Skeletal muscle cell (primary cell): ENCODE measurements at places on chromosomes 3 and 15.
A peak's percentile ranks its signal among the peaks of the same experiment; 100 is the strongest.

DNA sequence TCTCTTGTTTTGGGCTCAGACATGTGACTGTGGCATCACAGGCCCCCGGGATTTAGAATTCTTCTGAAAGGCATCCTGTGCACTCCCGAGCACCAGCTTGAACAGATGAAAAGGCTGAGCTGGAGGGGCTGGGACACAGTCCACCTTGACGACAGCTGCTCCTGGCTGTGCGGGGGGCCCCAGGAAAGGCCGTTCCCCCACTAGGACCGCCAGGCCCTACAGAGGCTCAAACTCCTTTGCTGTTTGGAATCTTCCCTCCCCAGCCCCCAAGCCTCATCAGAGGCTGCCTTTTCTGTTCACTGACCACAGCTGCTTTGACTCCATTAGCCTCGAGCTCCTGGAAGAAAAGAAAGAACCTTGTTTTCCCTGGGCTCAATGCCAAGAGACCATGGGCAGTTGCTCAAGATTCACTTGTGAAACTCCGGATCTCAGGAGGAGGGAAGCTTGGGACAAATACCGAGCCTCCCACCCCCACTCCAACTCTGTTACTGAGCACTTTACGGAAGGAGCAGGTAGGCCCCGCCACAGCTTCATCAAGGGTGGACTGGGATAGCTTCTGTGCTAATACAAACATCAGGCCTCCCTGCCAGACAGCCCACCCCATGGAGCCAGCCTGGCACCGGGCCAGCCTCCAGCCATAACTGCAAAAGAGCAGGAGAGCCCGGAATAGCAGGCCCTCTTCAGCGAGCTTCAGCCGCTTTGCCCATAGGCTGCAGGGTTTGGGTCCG lies 15.7 kb downstream of the CIDEC start:
- DNase-seq = peak; percentile 85

DNA sequence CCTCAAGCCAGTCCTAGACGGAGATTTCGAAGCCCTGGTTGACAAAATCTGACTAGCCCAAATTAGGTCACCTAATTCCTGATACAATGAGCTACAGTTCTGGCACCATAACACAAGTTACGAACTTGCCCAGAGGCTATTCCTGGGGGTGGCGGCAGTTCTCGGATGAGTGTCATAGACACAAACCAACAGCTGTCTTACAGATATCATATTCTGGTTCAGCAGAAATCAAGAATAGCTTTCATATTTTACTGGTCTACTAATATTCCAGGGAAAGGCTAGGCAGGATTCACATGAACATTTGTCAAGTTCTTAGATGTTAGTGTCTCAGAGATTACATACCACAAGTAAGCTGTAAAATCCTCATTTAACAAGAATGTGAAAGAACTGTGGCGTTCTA lies 8.8 kb downstream of the ANAPC13 start:
- DNase-seq = no peak

- no peak for DNase-seq
Observed at GRCh38 chr15:90153658-90154057, 47.5 kb upstream of the SEMA4B start.

GRCh38 chr3:181683563-181683962 lies 28.2 kb upstream of the SOX2 start:
- no peak for DNase-seq

DNA sequence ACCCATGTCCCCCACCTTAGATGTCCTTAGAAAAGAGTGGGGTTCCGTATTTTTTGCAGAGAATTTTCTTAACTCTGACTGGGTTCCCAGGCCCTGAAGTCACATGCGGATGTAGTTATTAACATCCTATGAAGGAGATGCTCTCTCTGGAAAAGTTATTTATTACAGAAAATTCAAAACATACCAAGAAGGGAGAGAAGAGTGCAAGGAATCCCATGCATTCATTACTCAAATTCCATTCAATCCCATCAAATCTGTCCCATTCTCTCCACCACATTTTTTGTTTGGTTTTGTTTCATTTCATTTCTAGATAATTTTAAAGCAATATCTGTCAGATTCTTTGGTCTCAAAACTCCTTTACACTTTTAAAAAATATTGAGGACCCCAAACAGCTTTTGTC lies 34.3 kb upstream of the ANKRD34C start:
- DNase-seq = no peak

DNA sequence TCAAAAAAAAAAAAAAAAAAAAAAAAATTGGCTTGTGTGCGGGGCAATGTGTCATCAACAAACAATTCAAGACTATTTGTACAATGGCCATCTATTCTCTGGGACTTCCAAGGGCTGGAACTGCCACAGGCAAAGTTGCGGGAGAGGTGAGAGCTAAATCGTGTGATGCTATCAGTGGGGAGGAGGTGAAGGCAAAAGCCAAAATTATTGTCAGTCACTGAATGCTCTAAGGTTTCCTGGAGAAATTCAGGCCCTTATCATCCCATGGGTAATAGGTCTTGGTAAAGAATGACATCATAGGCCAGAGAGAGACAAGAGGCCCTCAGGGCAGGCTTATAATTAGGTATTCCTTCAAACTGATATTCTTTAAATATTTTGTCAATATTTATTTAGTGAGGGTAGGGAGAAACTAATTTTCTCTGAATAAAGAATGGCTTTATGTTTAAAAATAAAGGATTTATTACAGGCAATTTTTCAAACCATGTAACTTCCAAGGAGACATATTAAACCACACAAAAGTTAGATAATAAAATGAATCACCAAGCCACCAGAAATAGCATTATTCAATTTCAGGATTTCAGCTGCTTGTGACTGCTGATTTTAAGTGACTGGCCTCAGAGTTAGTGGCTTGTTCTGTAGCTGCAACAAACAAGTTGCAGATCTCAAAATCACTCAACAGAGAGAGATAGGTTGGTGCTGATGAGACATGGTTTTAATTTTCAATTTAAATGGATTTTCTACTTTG lies 226.3 kb upstream of the MRPL3 start:
- no peak for DNase-seq

DNA sequence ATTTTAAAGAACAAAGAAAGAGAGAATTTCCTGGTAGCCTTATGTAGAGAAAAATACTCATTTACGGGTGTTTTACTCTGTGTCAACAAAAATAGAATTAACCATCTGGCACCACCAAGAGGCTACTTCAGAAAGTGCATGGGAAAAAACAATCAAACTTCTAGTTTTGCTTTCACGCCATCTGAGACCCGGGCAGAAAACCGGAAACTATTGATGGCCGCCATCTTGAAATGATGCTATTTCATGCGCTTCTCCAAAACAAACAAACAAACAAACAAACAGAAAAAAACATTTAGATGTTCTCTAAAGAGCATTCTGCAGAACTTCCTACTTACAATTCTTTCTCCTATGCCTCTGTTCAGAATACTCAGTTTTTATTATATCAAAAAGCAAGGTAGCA lies 49.4 kb upstream of the SYNPR start:
- no peak for DNase-seq

DNA sequence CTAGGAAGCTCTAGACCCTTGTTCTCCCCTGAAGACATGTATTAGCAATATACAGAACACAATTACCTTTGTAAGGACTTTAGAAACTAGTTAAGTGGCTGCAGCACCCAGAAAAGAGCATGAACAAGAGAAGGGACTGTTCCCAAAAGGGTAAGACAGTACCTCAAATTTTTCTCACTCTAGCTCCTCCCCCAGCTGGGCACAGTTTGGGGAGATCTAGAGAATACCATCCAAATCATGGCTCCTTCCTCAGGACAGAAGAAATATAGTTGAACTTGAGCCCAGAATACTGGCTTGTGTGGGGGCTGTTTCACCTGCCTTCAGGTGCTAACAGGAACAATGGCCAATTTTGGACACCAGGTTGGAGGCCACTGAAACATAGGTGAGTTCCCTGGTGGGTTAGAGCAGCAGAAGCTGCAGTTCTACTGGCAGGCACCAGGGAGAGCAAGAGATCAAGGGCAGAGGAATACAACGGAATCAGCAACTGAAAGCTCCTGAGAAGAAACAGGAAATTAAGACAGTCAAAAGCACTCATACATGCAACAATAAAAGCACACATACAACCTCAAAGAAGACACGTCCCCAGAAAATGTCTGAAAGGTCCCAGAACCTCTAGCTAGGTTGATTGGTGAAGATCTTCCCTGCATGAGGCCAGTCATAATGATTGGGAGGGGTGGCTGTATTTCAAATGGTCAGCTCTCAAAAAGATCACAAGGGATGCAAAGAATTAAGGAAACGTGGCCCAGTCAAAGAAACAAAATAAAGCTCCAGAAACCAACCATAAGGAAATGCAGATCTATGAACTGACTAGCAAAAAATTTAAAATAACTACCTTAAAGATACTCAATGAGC lies 104.9 kb upstream of the ASB14 start:
- peak; percentile 3 for DNase-seq

- peak; percentile 62 for DNase-seq
Observed at GRCh38 chr3:146969356-146969755, 364.2 kb upstream of the PLSCR5 start.

GRCh38 chr3:150544041-150544440 lies 2.3 kb downstream of the SERP1 start:
- DNase-seq = no peak

DNA sequence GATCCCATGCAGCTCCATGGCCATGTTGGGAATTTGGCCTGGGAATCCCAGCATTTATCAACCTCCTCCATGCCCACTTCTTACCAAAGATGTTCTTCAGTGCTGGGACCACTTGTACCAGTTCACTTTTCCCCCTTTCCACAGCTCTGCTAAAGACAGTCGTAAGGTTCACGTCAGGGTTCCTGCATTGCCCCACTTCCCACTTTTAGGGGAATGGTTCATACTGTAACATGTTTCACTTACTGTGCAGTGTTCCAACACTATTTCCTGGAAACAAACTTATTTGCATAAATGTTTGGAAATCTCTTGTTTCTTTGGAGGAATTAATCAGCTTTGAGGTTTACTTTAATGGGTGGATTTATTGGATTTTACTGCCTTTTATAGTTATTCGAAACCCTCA lies 17.0 kb downstream of the APH1B start:
- no peak for DNase-seq

DNA sequence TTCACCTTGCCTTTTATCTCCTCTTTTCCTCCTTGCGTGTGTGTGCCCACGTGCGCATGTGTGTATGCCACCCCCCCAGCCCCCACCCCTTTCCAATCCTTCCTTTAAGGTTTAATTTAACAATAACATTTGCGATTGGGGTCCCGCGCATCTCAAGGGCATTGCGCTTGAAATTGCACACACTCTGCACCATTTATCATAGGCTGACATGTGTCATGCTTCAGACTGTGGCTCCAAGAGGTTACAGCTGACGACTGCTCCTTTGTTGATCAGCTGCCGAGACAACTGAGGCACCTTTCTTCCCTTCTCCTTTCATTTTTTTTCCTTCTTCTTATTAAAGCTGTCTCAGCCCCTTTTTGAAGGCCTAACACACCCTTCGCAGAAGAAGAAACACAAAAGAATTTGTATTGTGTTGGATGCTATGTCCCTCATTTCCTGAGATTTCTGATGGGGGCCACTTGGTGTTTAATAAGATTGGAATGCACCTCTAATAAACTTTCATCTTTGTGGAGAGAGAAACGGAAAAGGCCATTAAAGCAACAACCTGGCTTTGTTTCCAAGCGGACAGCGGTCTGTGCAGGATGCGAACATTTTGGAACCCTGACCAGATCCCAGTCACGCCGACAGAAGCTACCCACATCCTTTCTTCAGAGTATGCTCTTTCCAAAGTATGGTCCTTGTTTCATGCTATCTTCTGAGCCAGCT lies 470.1 kb downstream of the MCTP2 start:
- DNase-seq = no peak

GRCh38 chr15:55254916-55255679 lies 34.5 kb downstream of the RAB27A start:
- no peak for DNase-seq

DNA sequence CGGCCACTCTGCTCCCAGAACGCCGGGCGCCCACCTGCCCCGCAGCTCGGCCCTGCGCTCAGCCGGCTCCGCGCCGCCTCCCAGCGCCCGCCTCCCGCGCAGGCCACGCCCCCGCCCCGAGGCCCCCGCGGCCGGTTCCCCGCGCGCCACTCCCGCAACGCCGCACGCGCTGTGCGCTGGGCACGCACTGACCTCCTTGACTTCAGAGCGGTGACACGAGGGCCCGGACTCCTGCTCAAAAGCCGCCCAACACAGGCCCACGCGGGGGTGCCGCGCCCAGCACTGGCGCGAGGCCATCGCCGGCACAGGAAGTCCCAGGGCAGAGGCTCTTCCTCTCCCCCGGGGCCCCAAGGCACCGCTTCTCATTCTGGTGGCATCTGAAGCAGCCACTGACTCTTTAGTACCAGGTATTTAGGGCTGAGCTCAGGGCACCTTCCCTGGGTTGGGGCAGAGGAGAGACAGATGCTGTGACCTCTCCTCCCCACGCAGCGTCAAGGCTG lies 12.4 kb downstream of the TNK2 start:
- no peak for DNase-seq

GRCh38 chr3:4845882-4846281 lies 133.4 kb upstream of the BHLHE40 start:
- no peak for DNase-seq

GRCh38 chr3:123088387-123088786 lies 21.6 kb downstream of the PDIA5 start:
- no peak for DNase-seq

GRCh38 chr3:79766496-79767193 lies 1.2 kb downstream of the ROBO1 start:
- DNase-seq = no peak

DNA sequence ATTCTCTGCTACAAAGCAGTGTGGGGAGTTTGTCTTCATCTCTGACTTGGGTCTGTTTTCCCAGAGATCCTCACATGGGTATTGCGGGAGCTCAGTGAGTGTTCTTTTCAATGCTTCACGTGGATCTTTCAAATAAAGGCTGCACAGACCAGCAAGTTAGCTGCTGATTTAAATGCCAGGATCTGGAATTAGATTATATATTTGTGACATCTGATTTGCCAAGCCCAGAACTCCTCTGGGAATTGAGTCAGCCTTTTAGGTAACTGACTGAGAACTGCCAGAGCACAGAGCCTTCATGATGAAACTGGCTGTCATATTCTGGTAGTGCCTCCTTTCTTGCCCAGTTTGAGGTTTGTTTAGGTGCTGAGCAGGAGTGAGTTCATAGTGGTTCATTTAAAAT lies 14.7 kb downstream of the EDEM1 start:
- peak; percentile 83 for DNase-seq

DNA sequence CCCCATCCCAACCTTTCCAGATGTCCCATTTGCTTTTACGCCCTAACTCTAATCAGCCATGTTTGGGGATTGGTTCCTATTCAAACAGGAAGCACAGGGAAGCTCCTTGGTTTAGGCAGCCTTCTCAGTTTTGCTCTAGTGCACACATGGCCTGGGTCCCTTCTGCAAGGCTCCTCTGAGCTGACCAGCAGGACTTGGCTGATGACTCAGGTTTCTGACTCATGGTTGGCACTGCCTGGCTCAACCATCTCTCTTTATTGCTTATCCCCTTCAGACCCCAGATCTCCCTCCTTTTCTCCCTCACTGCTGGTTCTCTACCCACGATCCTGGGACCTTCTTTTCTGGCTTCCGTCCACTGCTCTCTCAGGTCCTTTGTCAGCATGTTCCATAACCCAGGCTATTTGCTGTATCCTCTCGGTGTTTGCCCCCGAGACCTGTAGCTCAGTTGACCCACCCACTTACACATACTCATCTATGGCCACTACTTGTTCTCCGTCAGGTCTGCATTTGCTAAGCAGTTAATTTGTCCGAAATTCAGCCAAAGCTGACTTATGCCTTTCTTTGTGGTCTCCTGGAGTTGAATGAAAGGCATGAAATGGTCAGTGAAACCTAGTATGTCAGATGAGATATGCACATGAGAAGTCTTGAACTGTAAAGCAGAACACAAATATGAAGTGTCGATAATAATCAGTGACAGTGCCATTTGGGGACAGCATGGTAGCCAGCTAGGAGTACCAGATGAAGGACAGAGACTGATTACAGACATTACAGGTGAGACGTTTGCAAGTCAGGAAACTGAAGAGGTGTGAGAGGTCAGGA lies 323.5 kb upstream of the ROPN1 start:
- DNase-seq = no peak

GRCh38 chr3:197031315-197032285 lies 2.0 kb upstream of the MELTF start:
- DNase-seq = peak; percentile 96
